ENCODE measurements at places on chromosomes 6 and 20. TPM values are rescaled to one million over a fixed set of nuclear protein-coding genes. Genes with fewer than 3 reads are reported as not detected.

Gene SYCP2
- total RNA-seq, result 6.7 TPM

Gene PPP1R14C
- 0.42 TPM for total RNA-seq

Gene GABRR1
- total RNA-seq, result not detected

Gene MEI4
- total RNA-seq, result 0.21 TPM

Gene PRL
- total RNA-seq, result not detected

Gene PSORS1C1
- total RNA-seq, result 0.48 TPM

Gene MAS1
- 0.05 TPM for total RNA-seq

Gene ADGB
- total RNA-seq, result 0.05 TPM

Gene KCNG1
- 5.6 TPM for total RNA-seq

Gene PPIL6
- total RNA-seq, result 11.9 TPM

Gene CST5
- total RNA-seq, result not detected

Gene FAM162B
- total RNA-seq, result 12.0 TPM

Gene NINL
- 11.3 TPM for total RNA-seq

Gene SESN1
- 67.2 TPM for total RNA-seq

Gene HS3ST5
- total RNA-seq, result 3.7 TPM

Gene KIAA1755
- total RNA-seq, result 6.8 TPM

Gene TSBP1
- total RNA-seq, result not detected

Gene CLDN20
- not detected for total RNA-seq

Gene PRDM1
- total RNA-seq, result 5.0 TPM

Gene CTAGE9
- not detected for total RNA-seq

Gene MROH8
- total RNA-seq, result 6.3 TPM

Gene HFE
- 7.3 TPM for total RNA-seq

Gene CDC5L
- total RNA-seq, result 38.4 TPM

Gene FRK
- 7.3 TPM for total RNA-seq

Gene CTCFL
- total RNA-seq, result not detected

Gene RAD21L1
- not detected for total RNA-seq

Gene PRR18
- total RNA-seq, result not detected

Gene MAP3K5
- total RNA-seq, result 19.4 TPM

Gene CDC40
- 33.9 TPM for total RNA-seq

Gene ADISSP
- 10.0 TPM for total RNA-seq

Gene RIPPLY2
- total RNA-seq, result 0.26 TPM

Gene ACTL10
- total RNA-seq, result 0.95 TPM

Gene DLK2
- 2.0 TPM for total RNA-seq
